NCI-H187 (cell line): ENCODE measurements at places on chromosomes 4 and X.

DNA sequence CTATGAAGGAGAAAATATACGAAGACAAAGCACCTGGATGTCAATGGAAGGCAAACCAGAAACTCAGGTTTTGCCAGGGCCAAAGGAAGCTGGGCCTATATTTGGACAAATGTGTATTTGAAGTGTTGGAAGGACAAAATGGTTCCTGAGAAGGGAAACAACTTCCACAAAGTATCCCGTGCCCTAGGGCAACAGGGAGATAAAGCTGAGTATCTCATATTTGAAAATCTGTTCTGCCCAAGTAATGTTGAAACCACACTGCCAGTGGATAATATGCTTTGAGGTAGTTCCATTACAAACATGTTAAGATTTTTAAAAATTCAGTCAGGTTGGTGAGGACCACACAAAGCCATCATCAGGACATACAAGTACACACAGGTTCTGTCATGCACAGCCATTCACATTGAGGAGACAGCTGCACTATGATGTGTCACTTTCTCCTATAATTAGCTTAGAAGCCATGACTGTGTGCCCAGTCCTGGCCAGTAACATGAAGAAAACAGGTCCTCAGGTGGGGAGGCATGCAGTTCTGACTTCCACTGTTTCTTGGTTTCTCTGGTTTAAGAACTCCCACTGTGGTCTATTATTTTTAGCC lies 116.4 kb downstream of the PWWP3B start:
- no peak for DNase-seq

DNA sequence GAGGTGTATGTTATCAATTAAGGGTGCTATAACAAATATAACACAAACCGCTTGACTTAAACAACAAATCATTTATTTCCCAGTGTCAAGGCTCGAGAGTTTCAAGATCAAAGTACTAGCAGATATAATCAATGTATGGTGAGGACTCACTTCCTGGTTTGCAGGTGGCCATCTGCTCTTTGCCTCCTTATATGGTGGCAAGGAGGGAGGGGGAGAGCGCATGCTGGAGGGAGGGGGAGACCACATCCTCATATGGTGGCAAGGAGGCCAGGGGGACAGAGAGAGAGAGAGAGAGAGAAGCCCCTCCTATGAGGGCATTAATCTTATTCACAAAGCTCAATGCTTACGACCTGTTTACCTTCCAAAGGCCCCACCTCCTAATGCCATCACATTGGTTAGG lies 372.3 kb upstream of the SPOCK3 start:
- DNase-seq: no peak

- DNase-seq: no peak
Measured at GRCh38 chrX:134670134-134670924, 12.1 kb upstream of the PLAC1 start.

DNA sequence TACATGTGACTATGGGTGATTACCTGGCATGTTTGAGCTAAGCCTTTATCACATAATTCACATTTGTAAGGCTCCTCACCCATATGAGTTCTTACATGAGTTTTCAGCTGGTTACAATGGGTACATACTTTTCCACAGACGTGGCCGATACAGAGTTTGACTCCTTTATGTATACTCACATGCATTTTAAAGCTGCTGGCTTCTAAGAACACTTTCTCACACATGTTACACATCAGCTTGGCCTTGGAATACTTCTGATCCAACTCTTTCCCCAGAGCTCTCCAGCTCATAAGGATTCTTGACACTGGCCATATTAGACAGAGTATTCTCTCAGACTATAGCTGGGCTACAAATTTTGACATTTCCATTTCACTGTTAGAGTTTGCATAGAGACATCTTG lies 66.3 kb downstream of the TAB3 start:
- no peak for DNase-seq

GRCh38 chrX:154092371-154092770 lies 5.1 kb downstream of the MECP2 start:
- DNase-seq: no peak

- no peak for DNase-seq
Measured at GRCh38 chrX:109990582-109991276, 12.2 kb upstream of the TMEM164 start.

DNA sequence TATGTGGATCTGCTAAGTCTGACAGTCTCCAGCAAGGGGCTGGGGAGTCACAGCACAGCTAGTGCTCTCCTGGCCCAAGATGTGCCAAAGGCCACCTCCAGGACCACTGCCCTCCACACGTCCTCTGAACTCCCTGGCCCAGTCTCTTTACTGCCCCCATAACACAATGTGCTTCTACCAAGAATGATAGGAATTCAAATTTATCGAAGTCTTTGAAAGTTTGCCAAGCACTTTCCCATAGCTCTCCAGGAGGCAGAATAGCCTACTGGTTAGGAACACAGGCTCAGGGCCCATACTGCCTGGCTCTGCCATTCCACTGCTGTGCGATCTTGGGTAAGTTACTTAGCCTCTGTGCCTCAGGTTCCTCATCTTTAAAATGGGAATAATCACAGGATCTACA lies 86.7 kb downstream of the NHSL2 start:
- no peak for DNase-seq

GRCh38 chr4:174210952-174211490 lies 72.4 kb downstream of the FBXO8 start:
- DNase-seq: no peak

- no peak for DNase-seq
Measured at GRCh38 chrX:150162141-150162540, 201.0 kb upstream of the MAMLD1 start.

DNA sequence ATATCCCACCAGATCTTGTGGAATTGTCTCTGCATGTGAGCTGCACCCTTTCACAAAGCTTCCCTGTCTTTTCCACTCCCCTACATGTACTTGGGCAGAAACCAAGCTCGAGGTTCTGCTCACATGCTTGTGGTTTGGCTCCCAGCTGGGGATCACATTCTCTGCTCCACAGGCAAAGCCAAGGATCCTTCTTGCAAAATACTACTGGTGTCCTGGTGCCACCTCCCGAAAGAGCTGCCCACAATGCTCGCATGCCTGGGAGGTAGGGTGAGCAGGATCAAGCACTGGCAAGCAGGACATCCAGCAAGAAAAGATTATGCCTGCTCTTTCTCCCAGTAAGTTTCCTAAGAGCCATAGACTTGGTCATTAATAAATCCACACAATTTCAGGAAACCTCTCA lies 45.1 kb upstream of the PPARGC1A start:
- DNase-seq: peak; percentile 11

DNA sequence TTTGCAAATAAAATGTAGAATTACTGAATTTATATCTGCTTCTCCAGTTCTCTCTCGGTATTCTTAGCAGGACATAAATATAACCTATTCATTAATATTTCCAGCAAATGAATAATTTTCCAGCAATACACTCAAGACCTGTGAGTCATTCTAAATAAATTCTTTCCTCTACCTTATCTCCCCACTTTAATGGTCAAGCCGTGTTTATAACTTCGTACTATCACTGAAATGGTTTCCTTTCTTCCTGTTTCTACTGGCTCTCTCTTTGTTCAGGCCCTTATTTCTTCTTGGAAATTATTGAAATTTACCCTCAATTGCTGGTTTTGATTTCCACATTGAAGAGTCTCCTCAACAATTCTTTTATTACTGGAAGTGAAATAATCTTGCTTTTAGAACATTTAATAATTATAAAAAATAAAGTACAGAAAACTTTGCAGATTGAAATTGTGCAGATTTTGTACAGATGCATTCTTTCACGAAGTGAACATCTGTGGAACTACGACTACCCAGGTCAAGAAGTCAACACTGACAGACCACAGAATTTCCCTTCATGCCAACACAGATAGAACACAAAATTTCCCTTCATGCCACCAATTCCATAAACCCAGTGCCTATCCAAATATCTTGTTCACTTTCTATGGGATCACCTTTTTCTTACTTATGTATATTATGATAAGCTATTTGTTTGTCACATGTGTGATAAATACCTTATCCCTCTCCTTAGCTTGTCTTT lies 205.7 kb downstream of the FAT4 start:
- no peak for DNase-seq

DNA sequence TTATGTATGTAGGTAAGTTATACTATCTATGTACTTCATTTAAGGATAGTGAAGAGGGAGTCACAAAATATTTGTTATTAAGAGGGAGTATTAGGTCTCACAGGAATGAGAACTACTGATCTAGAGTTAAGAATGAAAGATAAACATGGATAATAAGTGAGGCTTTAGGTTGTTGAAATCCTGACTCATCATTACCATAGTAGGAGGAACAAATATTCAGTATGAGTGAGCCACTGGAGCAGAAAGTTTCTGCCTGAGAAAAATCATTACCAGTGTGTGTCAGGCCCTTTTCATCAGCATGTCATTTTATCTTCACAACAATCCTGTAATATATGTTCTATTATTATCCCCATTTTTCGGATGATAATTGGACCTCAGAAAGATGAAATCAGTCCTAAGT lies 27.2 kb upstream of the IGSF1 start:
- DNase-seq: no peak

- DNase-seq: no peak
Measured at GRCh38 chr4:19540859-19541540, 710.7 kb upstream of the SLIT2 start.

DNA sequence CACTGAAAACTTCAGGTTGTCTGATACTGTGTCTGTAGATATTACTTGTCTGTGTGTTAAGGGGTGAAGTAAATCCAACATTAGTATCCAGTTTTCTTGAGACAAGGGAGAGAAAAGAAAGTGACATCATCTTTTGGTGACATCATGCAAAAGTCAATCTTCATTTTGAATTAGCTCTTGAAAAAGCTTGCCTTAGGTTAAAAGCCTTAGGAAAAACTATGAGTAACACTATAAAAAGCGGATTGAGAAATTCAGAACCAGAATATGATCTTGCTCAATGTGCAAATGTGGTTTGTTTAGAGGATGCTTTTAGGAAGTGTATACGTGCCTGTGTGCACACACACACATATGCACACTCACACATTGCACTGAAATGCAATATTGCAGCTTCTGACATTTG lies 345.8 kb upstream of the CASK start:
- no peak for DNase-seq

- DNase-seq: no peak
Measured at GRCh38 chr4:185880571-185880970, 68.6 kb upstream of the SORBS2 start.

DNA sequence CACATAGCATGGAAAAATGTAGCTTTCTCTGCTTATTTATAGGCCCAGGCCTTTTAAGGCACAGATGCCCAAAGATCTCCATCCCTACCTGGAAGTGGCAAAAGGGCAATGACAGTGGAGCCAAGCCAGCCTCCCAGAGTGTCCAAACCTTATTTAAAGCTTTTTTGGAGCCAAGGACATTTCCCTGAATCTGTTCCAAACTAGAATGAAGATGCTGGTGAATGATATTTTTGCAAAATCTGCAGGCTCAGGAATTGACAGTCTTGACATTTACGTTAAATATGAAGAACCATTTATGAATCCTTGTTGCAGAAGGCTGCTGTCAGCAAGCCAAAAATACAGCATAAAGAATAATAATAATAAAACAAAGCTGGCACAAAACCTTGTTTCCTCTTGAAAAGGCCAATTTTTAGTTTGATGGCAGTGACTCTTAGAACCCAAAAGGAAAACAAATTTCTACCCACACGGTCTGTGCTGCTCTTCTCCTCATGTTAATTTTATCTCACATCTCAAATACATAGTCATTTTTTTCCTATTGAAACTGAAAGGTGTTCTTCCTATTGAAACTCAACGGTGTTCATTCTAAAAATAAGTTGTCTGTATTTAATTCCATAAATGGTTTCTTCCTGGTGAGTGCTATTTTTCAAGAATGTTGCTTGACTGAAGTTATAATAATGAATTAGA lies 206.3 kb upstream of the TBL1X start:
- no peak for DNase-seq

- DNase-seq: no peak
Measured at GRCh38 chrX:68724531-68725020, 77.1 kb downstream of the STARD8 start.

DNA sequence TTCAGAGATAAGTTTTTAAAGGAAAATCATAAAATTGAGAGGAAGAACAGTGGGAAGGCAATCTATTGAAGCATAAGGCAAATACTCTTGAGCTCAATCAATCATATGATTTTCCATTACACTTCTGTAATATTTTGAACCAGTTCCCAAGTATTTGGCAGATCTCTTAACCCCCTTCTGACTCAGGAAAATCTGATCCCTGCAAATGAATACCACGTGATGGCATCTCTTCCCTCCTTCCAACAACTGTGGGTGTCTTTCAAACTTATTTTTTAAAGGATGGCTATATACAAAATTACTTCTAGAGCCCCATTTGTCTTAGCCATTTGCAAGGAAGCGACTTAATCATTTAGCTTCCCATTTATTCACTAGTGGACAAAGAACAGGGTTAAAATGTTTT lies 41.9 kb downstream of the AMOT start:
- DNase-seq: no peak

- DNase-seq: no peak
Measured at GRCh38 chr4:114420069-114420468, 178.5 kb upstream of the UGT8 start.

DNA sequence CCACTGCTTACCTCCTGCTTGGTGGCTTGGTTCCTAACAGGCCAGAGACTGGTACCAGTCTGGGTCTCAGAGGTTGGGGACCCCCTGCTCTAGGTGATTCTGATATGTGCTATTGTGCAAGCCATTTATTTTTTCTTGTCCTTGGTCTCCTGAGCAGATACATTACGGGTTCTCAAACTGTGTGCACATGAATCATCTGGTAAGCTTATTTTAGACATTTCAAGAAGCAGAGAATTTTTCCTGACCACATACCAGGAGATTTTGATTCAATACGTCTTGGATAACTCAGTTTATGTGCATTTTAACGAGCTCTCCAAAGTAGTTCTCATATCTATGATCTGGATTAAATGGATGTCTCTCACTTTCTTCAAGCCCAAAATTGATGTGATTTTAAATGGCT lies 77.2 kb downstream of the FHIP1A start:
- DNase-seq: no peak

DNA sequence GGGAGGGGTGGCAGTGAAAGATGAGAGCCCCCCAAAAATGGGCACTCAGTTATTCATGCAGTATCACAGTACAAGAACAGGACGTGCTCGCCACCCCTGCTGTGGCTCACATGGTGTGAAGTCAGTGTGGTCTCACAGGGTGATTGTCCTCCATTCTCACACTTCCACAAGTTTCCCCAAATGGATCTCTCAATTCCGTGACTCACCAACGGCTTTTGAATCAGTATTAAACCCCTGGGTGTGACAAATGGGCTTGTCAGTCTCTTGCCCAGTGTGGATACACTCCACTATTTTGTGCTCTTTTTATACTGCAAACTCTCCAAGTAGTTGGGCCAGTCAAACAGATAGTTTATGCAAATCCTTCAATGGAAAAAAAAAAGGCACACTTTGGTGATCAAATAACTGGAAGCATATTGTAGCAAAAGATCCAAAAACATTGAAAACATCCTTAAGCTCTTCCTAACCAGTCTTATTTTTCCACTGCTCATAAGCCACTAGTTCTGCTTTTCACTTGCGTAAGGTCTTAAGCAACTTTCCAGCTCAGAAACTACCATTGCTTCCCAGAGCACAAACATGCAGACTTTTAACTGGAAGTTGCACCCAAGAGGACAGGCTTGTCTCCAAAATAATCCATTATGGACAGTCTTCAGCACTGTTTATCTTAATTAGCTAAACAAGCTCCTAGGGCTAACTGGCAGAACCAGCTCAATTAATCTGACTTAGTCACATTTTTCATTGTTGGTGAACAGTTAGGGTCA lies 365.7 kb downstream of the PPP3CA start:
- no peak for DNase-seq

GRCh38 chrX:66553973-66554372 lies 84.9 kb downstream of the EDA2R start:
- no peak for DNase-seq

GRCh38 chr4:90943311-90943710 lies 816.1 kb downstream of the CCSER1 start:
- DNase-seq: no peak

GRCh38 chr4:138445098-138445497 lies 202.9 kb upstream of the SLC7A11 start:
- no peak for DNase-seq
